ENCODE measurements at places on chromosomes 5 and 9. TPM values are rescaled to one million over a fixed set of nuclear protein-coding genes. Genes with fewer than 3 reads are reported as not detected.

Gene PCDHB8
- not detected for total RNA-seq

Gene NRARP
- 3.0 TPM for total RNA-seq

Gene ANKRD18A
- 2.1 TPM for total RNA-seq

Gene C5orf52
- total RNA-seq: not detected

Gene TXNDC8
- total RNA-seq: not detected

Gene NTRK2
- total RNA-seq: 0.17 TPM
